ENCODE measurements at places on chromosomes 1 and 21.

- no peak for DNase-seq
Observed at GRCh38 chr1:2283991-2284895, 56.1 kb downstream of the SKI start.

DNA sequence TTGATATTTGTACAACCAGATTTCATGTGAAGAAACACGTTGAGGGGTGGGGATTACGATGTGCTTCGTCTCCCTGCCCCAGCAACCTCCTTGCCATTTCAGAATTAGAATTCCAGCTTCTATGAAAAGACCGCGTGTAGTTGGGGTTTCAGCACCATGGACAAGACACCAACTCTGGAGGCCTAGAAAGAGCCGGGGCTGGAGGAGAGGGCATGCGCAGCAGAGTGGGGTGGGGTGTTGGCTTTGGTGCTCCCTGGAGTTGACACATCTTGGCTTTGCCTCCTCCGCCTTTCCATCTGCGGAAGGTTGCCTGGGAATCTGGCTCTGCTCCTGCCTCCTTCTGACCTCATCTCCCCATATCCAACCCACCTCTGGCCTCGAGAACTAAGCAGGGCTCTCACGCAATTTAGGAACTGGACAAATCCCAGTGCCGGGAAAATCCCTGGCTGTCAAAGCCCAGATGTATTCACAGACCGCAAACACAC, 11.8 kb downstream of the HTR6 start:
- DNase-seq, result peak; percentile 80

DNA sequence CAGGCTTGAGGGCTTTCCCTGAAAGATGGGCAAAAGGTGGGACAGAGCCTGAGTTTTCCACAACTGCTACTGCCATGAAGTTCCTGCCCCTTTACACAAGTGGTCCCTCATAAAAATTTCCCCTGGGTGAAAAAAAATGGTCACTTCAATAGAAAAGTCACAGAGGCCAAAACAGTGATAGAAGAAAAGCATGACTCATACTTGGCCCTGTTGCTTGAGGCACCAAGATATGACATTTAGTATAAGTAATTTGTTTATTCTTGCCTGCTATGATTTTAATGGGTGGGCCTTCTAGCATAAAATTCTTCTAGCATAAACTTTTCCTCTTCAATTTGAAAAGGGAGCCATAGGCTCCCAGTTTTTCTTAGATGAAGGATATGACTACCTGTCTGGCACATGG, 280.2 kb downstream of the DPYD start:
- DNase-seq, result no peak

GRCh38 chr1:71792264-71792663, 490.1 kb downstream of the NEGR1 start:
- no peak for DNase-seq

GRCh38 chr1:15579683-15580047, 5.2 kb downstream of the AGMAT start:
- DNase-seq, result no peak

DNA sequence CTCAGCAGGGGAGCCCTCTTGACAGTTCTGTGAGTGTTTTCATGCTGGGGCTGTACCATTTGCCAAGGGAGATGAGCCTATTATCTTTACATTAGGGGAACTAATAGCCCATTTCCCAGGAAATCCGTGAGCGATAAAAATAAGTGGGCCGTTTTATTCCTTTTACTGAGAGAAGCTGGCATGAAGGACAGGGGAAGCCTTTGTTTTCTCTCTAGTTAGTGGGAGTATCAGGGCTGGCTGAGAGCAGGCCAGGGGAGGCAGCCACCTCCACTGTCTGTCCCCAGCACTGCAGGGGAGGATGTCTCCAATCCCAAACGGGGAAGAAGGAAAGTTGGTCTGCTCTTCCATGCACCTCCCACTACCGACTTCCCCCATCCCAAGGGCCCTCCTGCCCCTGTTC, 2.5 kb downstream of the UBL4B start:
- no peak for DNase-seq

- DNase-seq, result no peak
Observed at GRCh38 chr1:184497959-184498723, 111.3 kb downstream of the C1orf21 start.

Data from fibroblast of pulmonary artery (primary cell).